DMS 273 treated with DMSO at 0.1 percent for 48 hours (cell line): ENCODE measurements at places on chromosomes 6 and 20.
A peak's percentile ranks its signal among the peaks of the same experiment; 100 is the strongest.

GRCh38 chr20:11054266-11054993 is 380.6 kb upstream of the JAG1 start:
- DNase-seq = no peak

DNA sequence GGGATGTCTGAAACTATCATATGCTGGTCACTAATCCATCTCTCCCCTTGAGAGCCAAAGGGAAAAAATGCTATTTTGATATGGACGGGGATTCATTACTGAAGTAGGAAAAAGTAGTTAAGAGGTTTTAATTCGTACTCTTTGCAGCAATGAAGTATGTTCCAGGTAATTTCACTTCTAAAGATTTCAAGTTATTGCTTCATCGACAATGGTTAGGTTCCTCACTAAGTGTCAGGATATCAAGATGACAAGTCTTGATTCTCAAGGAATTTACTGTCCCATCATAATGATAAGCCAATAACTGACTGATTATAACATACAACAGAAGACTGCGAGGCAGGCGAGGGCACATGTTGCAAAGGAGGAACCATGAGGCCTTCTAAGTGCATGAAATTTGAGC is 57.0 kb downstream of the GMDS start:
- DNase-seq = no peak

- DNase-seq = no peak
Measured at GRCh38 chr6:37521674-37522073, 22.0 kb upstream of the CCDC167 start.

- DNase-seq = no peak
Measured at GRCh38 chr20:59390437-59390836, 90.0 kb downstream of the EDN3 start.

DNA sequence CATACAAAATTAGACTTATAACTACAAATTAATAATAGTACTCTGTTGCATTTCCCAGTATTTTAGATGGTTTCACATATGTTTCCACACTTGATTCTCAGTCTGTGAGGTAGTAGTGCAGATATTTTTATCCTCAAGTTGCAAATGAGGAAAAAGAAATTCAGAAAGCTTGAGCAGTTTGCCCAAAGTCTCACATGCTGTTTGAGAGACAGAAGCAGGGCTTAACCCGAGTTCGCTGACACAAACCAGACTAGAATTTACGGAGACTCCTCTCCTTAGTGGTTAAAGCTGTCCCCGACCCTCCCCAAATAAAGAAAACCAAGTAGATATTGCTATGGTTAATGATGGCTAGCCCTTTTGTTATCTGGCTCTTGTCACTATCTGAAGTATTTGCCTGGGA is 126.2 kb downstream of the TIAM2 start:
- no peak for DNase-seq

DNA sequence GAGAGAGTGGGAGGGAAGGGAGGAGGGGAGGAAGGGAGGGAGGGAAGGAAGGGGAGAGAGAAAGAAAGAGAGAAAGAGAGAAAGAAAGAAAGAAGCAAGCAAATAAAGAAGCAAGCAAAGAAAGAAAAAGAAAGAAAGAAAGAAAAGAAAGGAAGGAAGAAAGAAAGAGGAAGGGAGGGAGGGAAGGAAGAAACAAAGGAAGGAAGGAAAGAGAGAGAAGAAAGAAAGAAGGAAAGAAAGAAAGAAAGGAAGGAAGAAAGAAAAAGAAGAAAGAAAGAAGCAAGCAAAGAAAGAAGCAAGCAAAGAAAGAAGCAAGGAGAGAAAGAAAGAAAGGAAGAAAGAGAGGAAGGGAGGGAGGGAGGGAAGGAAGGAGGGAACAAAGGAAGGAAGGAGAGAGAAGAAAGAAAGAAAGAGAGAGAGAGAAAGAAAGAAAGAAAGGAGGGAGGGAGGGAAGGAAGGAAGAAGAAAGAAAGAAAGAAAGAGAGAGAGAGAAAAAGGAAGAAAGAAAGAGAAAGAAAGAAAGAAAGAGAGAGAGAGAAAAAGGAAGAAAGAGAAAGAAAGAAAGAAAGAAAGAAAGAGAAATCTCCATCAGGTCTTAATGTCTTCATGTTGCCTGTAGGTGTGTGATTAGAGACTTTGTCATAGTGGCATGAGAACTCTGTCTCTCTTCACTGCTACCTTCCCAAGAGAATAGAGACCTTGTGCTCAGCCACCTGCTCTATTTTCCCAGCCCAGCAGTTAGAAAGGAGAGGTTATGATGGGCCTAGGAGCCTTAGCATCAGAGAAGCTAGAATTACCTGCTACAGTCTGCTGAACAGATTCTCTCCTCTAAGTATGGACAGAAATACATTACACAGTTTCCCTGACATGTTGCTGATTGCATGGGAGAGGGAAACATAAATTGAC is 5.0 kb downstream of the SEMG1 start:
- no peak for DNase-seq

DNA sequence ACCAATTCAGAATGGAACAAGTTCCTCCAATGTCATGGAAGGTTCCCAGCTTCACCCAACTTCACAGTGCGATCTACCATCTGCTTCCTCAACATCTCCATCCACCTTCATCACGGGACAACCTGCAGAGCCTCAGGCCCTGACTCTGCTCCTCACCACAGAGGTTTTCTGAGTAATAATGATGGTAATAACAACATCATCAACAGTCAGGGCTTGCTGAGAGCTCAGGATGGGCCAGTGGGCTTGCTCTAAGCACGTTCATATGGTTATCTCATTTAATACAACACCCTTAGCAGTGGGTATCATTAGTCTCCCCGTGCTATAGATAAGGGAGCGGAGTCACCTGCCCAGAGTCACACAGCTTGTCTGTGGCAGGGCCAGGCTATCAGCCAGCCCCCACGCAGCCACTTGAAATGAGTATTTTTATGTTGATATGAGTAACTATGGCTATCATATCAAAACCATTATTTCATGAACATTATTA is 38.6 kb downstream of the PREX1 start:
- no peak for DNase-seq

- no peak for DNase-seq
Measured at GRCh38 chr20:3797592-3798372, 1.7 kb downstream of the CDC25B start.

DNA sequence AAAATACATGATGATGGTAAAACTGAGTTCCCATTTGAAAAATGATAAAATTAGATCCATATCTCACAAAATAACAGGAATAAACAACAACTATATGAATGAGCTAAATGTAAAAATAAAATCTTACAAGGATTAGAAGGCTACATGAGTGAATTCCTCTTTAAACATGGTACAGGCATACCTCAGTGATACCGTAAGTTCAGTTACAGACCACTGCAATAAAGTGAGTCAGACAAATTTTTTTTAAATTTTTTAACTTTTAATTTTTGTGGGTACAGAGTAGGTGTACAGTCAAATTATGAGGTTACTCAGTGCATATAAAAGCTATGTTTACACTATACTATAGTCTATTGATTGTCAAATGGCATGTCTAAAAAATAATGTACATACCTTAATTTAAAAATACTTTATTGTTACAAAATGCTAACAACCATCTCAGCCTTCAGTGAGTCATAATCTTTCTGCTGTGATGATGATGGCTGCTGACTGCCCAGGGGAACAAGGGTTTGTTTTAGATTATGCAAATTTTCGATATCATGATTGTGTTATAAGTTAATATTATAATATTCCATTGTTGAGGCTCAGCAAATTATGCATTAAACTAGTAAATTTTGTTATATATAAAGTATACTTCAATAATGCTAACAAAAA is 222.8 kb upstream of the RUNX2 start:
- DNase-seq = no peak

DNA sequence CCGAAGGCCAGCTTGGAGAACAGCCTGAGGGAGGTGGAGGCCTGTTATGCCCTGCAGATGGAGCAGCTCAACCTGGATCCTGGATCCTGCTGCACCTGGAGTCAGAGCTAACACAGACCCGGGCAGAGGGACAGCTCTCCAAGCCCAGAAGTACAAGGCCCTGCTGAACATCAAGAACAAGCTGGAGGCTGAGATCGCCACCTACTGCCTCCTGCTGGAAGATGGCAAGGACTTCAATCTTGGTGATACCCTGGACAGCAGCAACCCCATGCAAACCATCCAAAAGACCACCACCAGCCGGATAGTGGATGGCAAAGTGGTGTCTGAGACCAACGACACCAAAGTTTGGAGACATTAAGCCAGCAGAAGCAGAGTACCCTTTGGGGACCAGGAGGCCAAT is 223.5 kb upstream of the ID4 start:
- DNase-seq = no peak

- no peak for DNase-seq
Measured at GRCh38 chr6:125058546-125058945, 95.0 kb upstream of the TPD52L1 start.

DNA sequence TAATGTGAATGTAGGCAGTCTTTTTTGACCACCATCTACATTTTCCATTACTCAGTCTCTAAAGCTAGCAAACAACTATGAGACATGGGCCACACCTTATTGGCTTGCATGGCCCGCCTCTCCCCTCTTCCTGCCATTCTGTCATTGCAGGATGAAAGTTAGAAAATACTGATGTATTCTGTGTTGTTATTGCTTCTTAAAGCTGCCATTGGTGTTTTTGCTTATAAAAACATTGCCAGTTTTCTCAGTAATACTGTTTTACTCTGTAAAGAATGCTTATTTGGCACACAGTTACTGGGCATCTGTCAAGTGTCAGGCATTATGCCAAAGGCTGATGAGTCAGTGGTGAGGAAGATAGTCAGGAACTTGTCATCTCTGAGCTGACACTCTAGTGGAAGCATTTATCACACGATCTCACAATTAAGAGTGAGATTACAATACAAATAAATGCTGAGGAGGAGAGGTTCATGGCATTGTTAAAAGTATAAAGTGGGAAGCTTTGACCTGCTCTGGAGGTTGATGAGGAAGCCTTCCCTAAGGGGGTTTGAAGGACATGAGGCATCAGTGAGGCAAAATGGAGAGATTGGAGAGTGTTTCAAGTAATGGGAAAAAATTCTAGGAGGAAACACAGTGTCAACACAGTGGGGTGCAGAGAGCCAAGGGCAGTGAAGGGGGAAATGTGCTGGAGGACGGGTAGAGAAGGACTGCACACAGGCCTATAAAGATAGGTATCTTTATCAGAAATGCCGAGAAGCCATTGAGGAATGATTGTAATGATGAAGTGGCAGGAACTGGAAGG is 14.7 kb downstream of the KLHL32 start:
- DNase-seq = peak; percentile 33

DNA sequence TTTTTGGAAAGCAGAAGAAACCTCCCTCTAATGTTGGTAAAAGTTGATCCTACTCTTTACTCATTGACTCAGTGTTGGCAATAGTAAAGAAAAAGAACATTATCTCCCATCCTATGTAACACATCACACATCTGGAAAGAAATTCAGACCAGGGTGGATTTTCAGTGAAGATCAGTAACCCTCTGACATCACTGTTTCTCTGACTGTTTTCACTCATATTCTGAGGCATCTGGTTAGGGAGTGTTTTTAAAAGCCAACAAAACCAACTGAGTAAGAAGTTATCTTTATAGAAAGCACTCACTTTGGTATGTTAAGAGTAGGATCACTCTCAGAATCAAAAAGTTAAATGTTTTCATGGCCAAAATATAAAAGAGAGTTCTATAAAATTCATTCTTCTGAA is 143.6 kb downstream of the DST start:
- DNase-seq = no peak

DNA sequence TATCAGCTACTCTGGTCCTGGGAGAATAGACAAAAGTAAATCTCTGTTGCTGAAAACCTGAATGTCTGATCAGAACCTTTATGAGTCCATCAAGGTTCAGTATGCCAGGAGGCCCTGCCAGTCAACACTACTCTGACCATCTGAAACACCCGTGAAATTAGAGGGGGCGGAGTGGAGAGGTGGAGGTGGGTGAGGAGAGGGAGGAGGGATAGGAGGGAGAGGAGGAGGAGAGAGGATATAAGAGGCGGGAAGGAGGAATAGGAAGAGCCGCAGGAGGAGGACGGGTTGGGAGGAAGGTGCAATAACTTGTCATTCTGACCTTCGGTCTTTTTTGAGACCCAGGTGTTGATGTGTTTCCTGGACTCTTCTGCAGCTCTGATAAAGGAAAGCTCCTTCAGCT is 8.0 kb downstream of the SERPINB9 start:
- no peak for DNase-seq

GRCh38 chr6:19831358-19831757 is 5.8 kb upstream of the ID4 start:
- DNase-seq = no peak

GRCh38 chr6:3616565-3617176 is 134.8 kb downstream of the PXDC1 start:
- DNase-seq = no peak

DNA sequence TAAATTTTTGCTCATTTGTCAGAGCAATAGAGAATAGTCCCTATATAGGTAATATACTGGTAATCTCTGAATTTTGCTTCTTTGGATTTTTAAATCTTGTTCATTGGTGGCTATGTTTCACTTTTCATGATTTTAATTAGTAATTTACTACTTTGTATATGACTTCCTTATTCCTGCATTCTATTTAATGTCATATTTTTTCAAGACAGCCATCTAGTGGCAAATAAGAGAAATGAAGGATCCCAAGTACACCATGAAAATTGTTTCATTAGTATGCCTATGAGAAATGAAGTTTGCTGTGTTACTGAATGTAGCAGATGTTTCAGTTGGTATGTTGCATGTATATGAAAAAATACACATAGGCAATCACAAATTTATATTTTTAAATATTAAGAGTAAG is 82.4 kb downstream of the ZNF292 start:
- no peak for DNase-seq

GRCh38 chr6:17705428-17705777 is 1.3 kb downstream of the NUP153 start:
- DNase-seq = peak; percentile 37

- DNase-seq = no peak
Measured at GRCh38 chr6:170259278-170259677, 31.6 kb downstream of the DLL1 start.

- no peak for DNase-seq
Measured at GRCh38 chr20:63495741-63496595, 2.9 kb downstream of the EEF1A2 start.

GRCh38 chr6:119012521-119012920 is 65.9 kb downstream of the FAM184A start:
- DNase-seq = no peak

GRCh38 chr6:34476921-34477320 is 11.0 kb downstream of the PACSIN1 start:
- DNase-seq = no peak

GRCh38 chr6:7604003-7604402 is 14.0 kb downstream of the SNRNP48 start:
- no peak for DNase-seq

- no peak for DNase-seq
Measured at GRCh38 chr6:164048840-164049516, 634.5 kb downstream of the QKI start.

GRCh38 chr6:159754401-159754800 is 7.4 kb upstream of the ACAT2 start:
- DNase-seq = no peak

- DNase-seq = peak; percentile 48
Measured at GRCh38 chr6:17392978-17393891, at the start of gene CAP2. CAP2 (plus strand) TSS chr6:17393595; CDS start chr6:17421556, 27,961 bp downstream.

GRCh38 chr6:55774286-55775028 is 100.9 kb downstream of the BMP5 start:
- DNase-seq = no peak
